CD4-positive, alpha-beta T cell (primary cell): ENCODE measurements at places on chromosomes 2 and 18.

GRCh38 chr2:134628453-134628852 lies 90.3 kb downstream of the TMEM163 start:
- no peak for DNase-seq

GRCh38 chr2:184463102-184463865 lies 135.0 kb upstream of the ZNF804A start:
- no peak for DNase-seq

- DNase-seq, result no peak
Measured at GRCh38 chr18:31490387-31490786, 7.6 kb upstream of the DSG2 start.

GRCh38 chr2:21148718-21149117 lies 24.9 kb downstream of the TDRD15 start:
- no peak for DNase-seq

DNA sequence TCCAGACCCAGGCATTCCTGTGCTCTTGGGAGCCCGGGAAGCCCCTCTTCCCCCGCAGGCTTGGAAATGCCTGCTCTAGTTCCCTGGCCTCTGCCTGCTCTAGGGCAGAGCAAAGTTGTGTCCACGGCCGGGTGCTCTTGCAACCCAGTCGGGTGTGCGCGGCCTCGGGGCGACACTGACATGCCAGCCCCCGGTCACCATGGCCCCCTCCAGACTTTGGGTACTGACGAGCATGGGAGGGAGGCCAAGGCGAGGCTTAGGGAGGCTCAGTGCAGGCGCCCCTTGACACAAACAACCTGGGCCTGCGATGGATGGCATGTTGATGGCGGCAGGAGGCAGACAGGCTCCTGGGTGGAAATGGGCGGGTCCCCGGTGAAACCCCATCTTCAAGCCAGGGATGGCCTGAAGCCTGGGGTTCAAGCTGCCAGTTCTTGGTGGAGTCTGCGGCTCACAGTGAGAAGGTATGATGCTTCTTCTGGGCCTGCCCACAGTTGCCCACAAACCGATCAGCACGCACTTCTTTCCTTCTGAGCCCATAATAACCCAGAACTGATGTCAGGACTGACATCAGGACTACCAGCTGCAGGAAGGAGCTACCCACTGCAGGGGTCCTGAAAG lies 689.9 kb downstream of the DSC3 start:
- no peak for DNase-seq

DNA sequence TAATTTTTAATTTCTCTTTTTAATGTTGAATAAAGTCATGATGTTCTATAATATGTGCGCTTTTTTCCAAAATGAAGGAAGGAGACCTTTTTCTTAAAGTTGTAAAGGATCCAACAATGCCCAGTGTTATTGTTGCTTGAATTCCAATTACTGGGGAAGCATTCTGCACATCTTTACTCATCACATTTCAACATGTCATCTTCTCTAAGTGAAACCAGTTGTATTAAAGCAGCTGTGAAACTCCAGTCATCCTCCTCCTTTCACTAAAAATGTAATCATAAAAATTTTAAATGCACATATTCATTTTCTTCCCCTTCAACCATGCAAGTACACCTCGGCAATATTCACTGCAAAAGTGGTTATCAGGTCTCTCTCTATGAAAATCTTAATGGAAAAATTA lies 722.7 kb downstream of the TSN start:
- no peak for DNase-seq

GRCh38 chr2:55720417-55720816 lies 26.8 kb upstream of the PNPT1 start:
- no peak for DNase-seq

GRCh38 chr2:238570391-238570790 lies 143.7 kb downstream of the ASB1 start:
- DNase-seq, result no peak

GRCh38 chr2:98137196-98137595 lies 50.2 kb downstream of the VWA3B start:
- DNase-seq, result no peak

GRCh38 chr2:86622519-86623042 lies 1.1 kb downstream of the RNF103 start:
- DNase-seq, result peak; percentile 19

DNA sequence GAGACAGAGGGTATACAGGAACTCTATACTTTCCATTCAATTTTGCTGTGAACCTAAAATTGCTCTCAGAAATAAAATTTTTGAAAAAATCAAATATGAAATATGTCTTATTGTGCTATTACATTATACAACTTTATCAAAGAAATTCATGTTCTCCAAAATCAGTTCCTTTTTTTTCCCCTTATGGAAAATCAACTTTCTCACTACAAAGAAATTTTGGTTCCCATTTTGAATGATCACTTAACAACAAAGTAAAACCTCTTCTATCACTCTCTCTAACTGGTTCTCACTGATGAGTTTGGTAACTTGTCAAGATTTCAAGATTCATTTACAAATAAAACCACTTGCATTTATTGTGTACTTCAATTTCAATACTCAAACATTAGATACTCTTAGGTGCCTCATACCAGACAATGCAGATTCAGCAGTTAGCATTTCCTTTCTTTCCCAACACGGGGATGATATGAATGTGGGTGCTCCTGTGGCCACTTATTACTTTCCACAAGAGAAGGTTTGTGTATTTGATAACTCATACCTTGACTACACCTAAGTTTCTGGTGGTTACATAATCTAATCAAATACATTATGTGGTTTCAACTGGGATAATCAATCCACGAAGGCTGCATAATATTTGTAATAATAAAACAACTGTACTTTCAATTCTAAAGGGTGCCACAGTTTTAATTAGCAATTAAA lies 6.4 kb downstream of the PSME4 start:
- DNase-seq, result no peak

GRCh38 chr2:142617461-142617860 lies 260.0 kb upstream of the KYNU start:
- DNase-seq, result no peak

GRCh38 chr2:9681427-9681817 lies 50.6 kb upstream of the YWHAQ start:
- DNase-seq, result peak; percentile 69

DNA sequence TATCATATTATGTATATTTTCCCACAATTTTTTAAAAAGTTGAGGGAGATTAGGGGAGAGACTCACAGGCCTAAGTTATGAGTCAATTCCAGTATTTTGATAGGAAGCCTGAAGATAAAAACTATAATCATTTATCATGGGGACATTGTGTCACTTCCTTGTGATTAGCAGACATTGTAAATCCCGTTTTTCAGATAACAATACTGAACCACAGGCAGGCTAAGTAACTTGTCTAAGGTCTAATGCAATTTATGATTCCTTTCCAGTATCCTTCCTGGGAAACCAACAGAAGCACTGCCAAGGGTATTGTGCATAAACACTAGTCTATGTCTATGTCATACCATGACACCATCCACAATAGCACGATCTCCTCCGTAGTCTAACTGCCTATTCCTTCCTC lies 235.2 kb upstream of the PIK3C3 start:
- no peak for DNase-seq

DNA sequence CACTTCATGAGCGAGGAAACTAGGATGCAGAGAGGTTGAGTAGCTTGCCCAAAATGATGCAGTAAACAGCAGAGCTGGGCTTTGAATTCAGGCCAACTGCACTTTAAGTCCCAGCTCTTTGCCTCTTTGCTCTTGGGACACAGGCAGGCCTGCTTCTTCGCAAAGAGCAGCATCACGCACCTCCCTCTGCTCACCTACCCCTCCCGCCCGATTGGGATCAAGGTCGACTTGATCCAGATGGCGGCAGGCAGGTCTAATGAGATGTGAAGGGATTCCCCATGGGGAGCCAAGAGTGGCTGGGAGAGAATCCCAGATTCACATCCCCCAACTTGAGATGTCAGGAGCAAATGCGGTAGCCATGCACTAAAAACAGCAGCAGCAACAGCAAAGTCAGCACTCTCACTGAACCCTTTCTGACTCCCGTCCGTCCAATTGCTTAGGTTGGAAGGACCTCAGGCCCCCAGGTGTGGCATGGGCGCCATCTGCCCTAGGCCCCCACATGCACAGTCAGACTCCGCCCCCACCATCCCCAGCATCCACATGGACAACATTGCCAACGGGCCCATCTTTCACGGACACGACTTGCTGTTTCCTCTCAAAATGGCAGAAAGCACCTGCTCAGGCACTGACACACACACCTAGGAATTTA lies 84.3 kb upstream of the MAP4K4 start:
- DNase-seq, result no peak

DNA sequence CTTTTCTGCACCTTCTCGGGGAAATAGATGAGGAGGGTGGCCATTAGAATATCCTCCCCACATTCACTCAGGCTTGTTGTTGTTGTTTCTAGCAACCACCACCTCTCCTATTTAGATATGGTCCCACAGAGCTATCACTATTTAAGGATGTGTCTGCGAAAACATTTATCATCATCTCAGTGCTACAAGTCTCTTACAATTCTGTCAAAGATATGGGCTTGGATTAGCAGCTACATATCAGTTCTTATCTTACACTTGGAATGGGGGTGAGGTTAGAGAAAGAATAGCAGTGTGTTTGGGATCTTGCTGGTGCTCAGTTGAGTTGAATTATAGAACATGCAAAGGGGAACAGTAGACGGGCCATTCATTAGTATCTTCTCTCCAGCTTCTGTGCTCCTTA lies 546.1 kb downstream of the PARD3B start:
- DNase-seq, result no peak

GRCh38 chr2:186862869-186863709 lies 14.1 kb upstream of the ZSWIM2 start:
- DNase-seq, result no peak

DNA sequence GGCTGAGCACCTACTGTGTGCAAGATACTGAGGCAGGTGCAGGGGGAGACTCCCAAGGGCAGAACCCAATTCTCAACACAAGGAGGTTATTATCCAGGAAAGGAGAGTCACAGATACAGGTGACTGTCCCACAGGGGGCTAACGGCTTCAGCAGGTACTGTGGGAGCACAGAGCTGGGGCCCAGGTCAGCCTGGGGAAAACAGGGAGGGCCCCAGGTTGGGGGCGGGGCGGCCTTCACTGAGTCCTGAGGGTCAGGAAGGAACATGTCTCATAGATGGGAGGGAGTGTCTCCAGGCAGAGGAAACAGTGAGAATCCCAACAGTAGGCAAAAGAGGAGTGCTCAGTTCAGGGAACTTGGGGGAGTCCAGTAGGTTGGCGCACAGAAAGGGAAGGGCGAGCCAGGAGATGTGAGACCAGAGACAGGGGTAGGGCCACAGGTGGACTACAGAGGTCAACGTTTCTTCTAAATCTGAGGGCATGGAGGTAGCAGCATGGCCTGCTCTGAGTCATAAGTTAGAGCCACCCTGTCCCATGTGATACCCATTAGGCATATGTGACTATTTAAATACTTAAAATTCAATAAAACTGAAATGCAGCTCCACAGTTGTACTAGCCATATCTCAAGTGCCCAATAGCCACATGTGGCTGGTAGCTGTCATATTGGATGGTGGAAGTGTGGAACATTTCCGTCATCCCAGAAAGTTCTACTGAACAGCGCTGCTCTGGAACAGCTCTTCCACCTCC lies 157.2 kb downstream of the TTC32 start:
- no peak for DNase-seq

DNA sequence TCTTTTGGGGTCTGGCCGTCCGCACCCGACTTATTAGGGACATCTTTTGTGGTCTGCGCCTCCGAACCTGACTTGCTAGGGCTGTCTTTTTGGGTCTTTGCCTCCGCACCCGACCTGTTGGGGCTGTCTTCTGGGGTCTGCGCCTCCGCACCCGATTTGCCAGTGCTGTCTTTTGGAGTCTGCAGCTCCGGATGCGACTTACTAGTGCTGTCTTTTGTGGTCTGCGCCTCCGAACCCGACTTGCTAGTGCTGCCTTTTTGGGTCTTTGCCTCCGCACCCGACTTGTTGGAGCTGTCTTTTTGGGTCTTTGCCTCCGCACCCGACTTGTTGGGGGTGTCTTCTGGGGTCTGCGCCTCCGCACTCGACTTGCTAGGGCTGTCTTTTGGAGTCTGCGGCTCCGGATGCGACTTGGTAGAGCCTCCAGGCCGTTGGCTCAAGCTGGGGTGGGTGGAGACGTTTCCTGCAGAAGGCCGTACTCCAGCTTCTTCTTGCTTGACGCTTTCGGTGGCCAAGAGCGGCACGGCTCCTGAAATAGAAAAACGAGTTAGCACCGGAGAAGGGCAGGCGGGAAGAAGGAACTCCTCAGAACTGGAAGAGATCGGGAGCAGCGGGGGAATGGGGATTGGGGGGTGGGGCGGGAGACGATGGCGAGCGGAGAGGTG lies 498 bp downstream of the TGOLN2 start:
- DNase-seq, result peak; percentile 65

DNA sequence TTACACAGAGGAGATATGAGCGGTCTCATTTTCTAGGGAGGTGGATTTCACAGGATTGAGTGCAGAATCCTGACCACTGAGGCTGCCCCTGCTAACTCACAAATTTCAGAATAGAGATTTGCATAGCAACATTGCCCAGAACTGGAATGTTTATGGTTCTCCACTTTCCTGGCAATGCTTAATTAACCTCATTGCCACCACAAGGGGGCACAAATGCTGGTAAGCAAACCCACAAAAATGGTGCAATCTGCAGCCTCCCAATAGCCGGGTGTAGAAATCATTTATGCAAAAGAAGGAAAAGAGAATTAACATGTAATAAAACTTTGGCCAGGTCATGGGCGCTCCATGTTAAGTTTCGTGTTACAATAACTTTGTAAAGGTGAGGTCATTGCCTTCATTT lies 112.4 kb downstream of the CYRIA start:
- DNase-seq, result no peak

- no peak for DNase-seq
Measured at GRCh38 chr2:120421126-120421829, 75.3 kb downstream of the INHBB start.

- DNase-seq, result no peak
Measured at GRCh38 chr18:2471523-2471922, 99.8 kb downstream of the METTL4 start.

GRCh38 chr18:22552254-22552653 lies 134.5 kb upstream of the CTAGE1 start:
- DNase-seq, result no peak

DNA sequence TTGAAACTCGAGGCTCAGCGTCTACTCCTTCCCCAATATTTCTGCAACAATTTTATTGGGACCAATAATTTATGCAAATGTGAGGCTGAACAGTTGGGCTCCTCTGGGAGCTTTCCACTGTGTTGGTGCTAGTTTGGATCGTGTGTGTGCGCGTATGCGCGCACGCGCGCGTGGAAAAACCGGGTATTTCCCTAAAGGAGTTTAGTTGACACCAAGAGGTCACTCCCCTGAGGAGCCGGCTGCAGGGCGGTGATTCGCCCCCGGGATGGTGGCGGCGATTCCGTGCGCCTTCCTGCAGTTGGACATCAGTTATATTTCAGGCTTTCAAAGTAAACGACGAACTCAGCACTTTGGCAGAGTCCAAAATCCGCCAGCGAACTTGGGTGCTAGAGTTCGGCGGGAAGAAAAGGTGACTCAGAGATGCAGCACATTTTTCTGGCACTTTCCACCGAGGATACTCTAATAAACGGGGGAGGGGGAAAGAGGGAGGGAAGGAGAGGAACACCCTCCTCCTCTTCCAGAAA lies 186.5 kb upstream of the FANCL start:
- no peak for DNase-seq

DNA sequence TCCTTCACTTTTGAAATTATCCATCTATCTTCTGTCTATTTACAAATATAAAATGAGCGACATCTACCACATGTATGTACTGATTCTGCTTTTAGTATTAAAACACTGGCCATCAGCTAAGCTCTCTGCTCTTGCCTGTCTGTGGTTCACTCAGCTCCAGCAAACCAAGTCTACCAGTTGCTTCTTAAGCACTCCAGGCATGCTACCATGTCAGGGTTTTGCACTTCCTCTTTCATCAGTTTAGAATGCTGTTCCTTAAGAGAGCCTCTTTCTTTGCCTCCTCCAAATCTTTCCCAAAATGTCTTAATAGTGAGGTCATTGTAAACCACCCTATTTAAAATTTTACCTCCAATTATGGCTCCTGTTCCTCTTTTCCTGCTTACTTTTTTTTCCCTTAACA lies 59.5 kb downstream of the SCN3A start:
- no peak for DNase-seq
